ENCODE measurements at places on chromosomes 12 and 14. TPM values are rescaled to one million over a fixed set of nuclear protein-coding genes. Genes with fewer than 3 reads are reported as not detected.
A peak's percentile ranks its signal among the peaks of the same experiment; 100 is the strongest.

- no peak for DNase-seq
- no peaks in the 10 kb centered on the region for H3K36me3 ChIP-seq
- no peak overlapping the region for H3K4me3 ChIP-seq
- H3K4me1 ChIP-seq, result peaks cover 4% of the 10 kb centered on the region
- peaks cover 19% of the 10 kb centered on the region for H3K27me3 ChIP-seq
Measured at GRCh38 chr14:66228267-66228970, 257.8 kb upstream of the CCDC196 start.

The WIF1 gene
- not detected for total RNA-seq

- H3K4me1 ChIP-seq, result peaks cover 66% of the 10 kb centered on the region
- peak overlapping the region; percentile 55 for H3K27ac ChIP-seq
- peaks cover 72% of the 10 kb centered on the region for H3K36me3 ChIP-seq
- H3K4me3 ChIP-seq, result peak overlapping the region; percentile 30
- H3K27me3 ChIP-seq, result no peaks in the 10 kb centered on the region
Measured at GRCh38 chr12:11662369-11662768, 12.9 kb downstream of the ETV6 start.

The ATL1 gene
- 1.0 TPM for total RNA-seq
